ENCODE measurements at places on chromosomes 6 and 20. TPM values are rescaled to one million over a fixed set of nuclear protein-coding genes. Genes with fewer than 3 reads are reported as not detected.

- H3K4me3 ChIP-seq, result peak overlapping the region; percentile 73
- H3K36me3 ChIP-seq, result no peaks in the 10 kb centered on the region
- no peak for DNase-seq
Observed at GRCh38 chr6:34393191-34393965, 909 bp upstream of the NUDT3 start.

TGM6 gene
- not detected for polyA plus RNA-seq

GRCh38 chr6:3372912-3373554, 83.8 kb downstream of the SLC22A23 start:
- H3K4me1 ChIP-seq, result peaks cover 7% of the 10 kb centered on the region
- no peak for DNase-seq
- no peaks in the 10 kb centered on the region for H3K27me3 ChIP-seq
- H3K36me3 ChIP-seq, result no peaks in the 10 kb centered on the region
- H3K27ac ChIP-seq, result no peak overlapping the region

MYB gene
- 0.51 TPM for polyA plus RNA-seq

DNA sequence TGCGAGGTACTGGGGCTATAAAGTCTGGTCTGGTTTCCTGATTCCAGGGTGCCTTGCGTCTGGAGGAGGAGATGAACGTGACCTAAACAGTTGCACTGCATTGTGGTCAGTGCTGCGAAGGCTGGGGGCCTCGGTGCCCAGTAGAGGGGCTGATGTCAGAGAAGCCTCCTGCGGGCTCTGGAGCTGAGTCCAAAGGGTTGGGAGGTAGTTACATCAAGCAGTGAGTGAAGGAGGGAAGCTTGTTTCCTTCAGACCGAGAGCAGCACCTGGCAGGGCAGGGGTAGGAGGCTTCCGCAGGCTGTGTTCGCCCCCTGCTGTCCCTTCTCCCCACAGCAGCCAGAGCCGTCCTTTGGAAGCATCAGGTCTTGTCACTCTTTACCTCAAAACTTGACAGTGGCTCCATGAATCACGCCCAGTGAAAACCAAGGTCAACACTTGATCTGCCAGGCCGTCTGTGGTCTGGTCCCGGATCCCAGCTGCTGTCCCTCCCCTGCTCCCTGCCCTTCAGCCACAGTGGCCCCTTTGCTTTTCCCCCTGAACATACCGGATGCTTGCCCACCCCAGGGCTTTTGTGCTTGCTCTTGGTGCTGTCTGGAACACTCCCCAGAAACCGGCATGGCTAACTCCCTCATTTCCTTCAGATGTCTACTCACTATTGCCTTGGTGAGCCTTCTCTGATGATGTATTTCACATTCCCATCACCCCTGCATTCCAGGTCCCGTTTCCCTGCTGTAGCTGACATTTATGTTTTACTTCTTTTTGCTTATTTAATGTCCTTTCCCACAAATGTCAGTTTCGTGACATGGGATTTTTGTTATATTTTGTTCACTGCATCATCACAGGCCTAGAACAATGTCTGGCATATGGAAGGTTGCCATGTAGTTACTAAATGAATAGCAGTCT, 7.0 kb downstream of the DYNLRB1 start:
- peak; percentile 55 for DNase-seq
- no peak overlapping the region for H3K4me3 ChIP-seq
- H3K4me1 ChIP-seq, result peaks cover 4% of the 10 kb centered on the region
- H3K36me3 ChIP-seq, result peaks cover 13% of the 10 kb centered on the region
